NCI-H2081 (cell line): ENCODE measurements at places on chromosomes 2 and 18.

- no peak for DNase-seq
Measured at GRCh38 chr2:44687686-44688455, 253.6 kb upstream of the SIX3 start.

- no peak for DNase-seq
Measured at GRCh38 chr2:45003579-45004551, 5.4 kb downstream of the SIX2 start.

DNA sequence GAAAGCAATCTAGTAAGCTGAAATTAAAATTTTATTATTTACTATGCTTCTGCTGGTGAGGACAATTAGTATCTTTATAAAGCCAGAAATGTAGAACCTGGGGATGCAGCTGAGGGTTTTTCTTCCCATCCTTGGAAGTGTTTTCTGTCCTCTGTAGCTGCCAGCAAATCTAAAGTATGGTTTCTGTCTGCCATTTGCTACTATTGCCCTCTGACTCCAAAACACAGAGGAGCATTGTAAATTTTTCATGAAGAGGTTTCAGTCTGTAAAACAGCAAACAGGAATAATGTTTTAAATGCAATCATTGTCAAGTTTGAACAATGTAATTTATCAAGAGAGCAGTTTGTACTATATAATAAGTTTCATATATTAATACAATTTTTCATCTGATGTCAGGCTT lies 258.8 kb downstream of the ZNF407 start:
- no peak for DNase-seq

DNA sequence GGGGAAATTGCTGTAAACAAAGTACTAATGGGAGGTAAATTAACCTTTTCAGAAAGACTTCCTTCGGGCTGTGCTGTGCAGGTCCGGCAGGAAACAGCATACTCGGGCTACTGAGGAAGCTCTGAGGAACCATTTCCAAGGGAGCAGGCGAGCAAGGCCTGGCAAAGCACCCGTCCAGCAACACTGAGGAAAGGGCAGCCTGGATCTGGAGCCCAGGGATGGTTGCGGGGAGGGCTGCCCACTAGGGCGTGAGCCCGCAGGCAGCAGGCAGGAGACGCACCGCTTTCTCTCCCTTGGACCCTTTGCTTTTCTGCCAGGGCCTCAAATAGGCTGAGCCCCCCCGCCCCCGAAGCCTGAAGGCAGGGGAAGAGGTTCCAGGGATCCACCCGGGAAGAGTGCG lies 89.5 kb downstream of the SOX11 start:
- DNase-seq: no peak

DNA sequence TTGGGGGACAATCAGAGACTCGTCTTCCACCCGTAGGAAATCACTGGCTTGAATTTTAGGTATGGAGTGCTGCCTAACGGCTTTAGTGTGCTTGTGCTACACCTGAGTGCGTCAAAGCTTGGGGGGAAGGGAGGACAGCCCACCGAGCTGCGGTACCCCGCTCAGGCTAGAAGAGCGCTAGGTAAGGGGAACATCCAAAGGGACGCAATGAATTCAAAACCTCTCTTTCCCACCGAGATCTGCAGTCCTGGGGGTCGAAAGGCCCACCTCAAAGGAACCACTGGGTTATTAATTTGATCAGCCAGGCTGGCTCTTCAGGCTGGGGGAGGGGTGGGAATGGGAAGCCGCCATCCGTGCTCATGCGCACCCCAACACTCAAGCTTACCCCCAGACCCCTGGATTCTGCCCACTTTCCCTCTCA lies 2.7 kb downstream of the EPHA4 start:
- DNase-seq: no peak

DNA sequence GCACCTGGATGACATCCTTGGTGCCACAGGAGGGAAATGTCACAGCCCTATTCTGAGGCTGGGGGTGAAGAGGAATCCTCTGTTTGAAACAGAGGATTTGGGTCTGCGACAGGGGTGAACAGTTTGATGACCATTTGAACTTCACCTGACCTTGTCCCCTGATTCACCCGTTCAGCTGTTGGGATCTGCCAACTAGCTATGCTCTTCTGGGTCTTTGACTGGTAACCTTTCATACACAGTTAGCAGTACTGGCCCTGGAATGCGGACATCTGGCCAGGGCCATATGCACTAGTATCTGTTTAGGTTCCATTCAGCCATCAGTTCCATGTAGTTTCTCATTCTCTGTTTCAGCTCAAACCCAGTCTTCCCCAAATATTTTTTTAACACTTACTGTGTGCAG lies 72.6 kb upstream of the MCFD2 start:
- DNase-seq: no peak

DNA sequence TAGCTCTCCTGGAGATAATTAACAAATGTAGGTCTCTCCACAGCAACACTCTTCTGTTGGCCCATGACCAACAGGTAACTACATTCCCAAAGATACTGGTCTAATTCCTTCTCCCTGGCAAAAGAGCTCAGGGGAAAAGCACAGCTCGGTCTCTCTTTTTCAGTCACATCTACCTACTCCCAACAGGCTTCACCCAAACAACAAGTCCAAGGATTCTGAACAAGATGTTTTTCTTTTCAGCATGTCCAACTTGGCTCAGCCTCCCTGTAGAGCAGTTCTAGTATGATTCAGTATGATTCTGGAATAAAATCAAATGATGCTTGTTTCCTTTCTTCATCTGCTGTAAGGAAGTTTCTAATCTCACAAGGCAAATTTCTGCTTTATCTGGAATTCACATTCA lies 1704.8 kb upstream of the PIK3C3 start:
- DNase-seq: no peak

GRCh38 chr2:19124135-19124534 lies 234.3 kb downstream of the OSR1 start:
- DNase-seq: no peak

DNA sequence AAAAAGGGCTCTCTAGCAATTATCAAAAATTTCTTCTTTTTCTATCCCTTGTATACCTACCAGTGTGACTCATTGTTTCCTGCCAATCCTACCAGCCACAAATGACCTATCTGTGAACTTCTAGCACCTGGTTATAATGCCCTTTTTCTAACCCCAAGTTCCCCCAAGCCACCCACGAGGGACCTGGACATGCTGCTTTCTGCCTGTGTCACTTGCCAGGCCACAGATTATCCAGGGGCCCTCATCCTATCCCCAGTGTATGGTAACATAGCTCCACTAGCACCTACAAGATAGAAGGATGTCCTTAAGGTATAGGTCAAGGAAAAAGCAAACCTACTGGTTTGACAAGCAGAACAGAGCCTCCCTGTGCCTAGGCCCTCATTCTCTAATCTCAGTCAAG lies 26.8 kb downstream of the AAK1 start:
- DNase-seq: no peak

DNA sequence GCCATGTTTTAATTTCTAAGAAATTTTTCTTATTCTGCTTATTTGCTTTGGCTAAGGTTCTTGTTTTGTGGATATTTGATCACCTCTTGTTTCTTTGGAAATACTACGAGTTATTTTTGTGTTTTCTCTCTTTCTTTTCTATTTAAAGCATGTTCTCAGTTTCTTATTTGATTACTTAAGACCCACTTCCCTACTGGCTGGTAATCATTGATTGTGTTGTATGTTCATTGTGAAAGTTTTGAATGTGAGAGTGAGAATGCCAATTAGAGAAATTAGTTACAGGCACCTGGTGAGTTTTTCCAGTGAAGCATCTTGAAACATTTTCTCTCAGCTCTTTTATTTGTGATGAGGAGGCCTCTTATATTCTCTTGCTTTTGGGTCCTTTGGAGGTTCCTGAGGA lies 226.7 kb upstream of the MC4R start:
- DNase-seq: no peak

DNA sequence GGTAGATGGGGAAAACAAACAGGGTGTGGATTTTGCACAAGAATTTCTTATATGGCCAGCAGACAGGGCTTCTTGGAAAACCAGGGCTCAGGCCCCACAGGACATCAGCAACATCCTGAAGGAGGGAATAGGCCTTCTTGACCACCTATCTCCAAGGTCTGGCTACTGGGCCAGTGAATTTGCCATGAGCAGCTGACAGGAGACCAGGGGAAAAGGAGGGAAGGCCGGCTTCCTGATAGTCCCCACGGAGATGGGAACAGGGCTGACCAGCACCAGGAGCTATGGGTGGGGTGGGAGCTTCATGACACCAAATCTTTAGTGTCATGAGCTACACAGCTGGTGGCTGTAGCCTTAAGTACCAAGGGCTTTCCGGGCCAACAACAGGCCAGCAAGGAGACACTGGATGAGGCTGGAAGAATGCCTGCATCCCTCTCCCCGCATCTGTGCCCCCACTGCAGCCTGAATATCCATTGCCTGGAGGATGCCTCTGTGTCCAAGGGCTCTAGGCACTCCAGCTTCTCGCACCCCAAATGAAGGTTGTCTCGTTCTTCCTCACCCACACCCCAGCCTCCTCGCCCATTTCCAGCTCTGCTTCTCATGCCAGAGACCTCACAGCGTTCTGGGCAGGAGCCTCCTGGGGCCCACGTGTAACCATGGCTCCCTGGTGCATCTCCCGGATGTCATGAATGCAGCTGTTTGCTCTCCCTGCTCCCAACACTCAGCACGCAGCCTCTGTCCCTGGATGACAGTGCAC lies 74.8 kb downstream of the EMX1 start:
- no peak for DNase-seq

GRCh38 chr2:222440673-222441422 lies 16.5 kb downstream of the SGPP2 start:
- DNase-seq: no peak

GRCh38 chr2:125837128-125837527 lies 818.8 kb upstream of the GYPC start:
- peak; percentile 5 for DNase-seq

DNA sequence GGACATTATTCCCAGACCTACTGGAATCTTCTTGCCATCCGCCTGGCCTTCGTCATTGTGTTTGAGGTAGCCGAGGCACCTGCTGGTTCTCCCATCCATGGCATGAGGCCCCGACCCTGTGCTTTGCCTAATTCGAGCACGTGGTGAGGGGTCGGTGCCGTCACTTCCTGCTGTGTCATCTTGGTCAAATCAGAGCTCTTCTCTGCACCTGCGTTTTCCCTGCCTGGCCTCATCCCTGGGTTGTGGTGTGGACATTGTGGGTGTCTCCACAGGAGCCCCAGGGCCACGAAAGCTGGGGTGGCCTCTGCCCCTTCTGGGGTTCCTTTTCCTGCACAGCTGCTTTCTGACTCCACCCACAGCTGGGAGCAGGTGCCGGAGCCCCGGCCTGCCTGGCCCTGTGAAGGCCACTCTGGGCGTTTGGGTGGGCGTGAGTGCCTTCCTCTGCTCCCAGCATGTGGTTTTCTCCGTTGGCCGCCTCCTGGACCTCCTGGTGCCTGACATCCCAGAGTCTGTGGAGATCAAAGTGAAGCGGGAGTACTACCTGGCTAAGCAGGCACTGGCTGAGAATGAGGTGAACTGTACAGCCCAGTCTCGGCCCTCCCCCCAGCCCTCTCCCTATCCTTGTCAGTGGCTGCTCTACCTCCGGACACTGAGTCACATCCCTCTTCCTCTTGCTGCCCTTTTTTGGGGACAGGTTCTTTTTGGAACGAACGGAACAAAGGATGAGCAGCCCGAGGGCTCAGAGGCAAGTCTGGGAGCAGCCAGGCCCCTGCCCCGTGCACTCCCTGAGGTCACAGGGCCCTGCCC lies 34.9 kb downstream of the ANO7 start:
- DNase-seq: no peak

GRCh38 chr18:50791599-50792438 lies 28.0 kb downstream of the MRO start:
- no peak for DNase-seq

DNA sequence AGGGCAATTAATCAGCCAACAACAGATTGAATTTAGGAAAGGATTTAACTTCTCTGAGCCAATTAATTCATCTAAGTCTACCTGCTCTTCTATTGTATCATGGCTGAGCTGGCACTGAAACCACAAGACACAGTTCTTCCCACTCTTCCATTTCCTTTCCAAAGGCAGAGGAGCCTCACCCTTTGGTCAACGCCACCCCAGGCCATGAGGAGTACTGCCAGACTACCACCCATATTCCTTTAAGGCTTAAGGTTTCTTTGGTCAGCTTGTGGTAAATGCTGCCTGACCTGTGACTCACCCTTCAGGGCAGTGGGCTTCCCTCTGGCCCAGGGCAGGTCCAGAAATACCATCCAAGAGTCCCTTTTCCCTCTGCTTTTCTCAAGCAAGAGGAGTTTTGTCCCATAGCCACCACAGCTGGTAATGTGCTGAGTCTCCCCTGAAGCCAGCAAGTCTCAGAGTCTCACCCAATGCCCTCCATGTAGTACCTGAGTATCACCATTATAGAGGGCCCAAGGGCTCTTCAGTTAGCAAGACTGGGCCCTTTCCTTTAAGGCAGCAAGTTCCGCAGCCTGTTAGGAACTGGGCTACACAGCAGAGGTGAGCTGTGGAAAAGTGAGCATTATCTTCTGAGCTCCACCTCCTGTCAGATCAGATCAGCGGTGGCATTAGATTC lies 900.5 kb upstream of the CRIM1 start:
- DNase-seq: no peak

GRCh38 chr2:222071911-222072310 lies 226.9 kb downstream of the PAX3 start:
- no peak for DNase-seq

- DNase-seq: no peak
Measured at GRCh38 chr2:11175293-11175795, 20.1 kb downstream of the SLC66A3 start.

DNA sequence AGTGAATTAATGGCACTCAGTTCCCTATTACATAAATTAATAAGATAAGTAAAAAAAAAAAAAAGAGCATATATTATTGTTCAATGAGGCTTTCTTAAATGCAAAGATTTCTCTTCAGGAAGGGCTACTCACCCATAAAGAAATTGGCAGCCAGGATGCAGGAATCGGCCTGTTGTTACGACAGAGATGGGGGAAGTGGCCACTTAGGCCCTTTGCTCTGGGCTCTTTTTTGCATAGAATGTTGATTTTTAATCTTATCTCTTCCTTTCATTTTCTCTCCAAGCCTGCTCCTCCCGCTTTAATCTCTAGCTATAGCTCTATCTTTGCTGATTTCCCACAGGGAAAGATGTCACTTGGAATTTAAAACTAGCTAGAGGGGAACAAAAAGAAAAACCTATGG lies 391.8 kb upstream of the CRIM1 start:
- no peak for DNase-seq

DNA sequence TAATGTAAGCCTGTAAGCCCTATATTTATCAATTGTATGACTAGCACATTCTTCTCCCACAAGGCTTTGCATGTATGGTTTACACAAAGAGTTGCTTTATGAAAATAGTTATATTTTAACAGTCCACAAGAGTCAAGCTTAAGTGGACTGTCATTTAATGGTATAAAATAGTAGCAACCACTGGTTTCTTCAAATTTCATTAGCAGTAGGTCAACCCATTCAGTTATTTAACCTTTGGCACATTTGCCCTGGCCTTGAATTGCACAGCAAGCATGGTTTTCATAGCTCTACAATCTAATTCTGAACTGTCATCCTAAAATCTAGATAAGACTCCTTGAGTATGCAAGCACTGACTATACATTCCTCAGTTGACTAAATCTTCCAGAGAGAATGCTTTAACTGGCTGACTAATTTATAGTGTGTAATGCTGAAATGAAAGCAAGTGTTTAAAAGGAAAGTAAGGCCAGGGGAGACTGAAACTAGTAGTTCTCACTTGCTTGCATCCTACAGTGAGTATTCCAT lies 1.8 kb downstream of the DPP4 start:
- no peak for DNase-seq

GRCh38 chr18:69943021-69943420 lies 4.7 kb downstream of the CD226 start:
- no peak for DNase-seq

- DNase-seq: no peak
Measured at GRCh38 chr2:97745474-97746174, 32.2 kb downstream of the ZAP70 start.
